ENCODE measurements at places on chromosomes 2 and 18.

- no peak for DNase-seq
Observed at GRCh38 chr2:62267696-62268095, 71.8 kb downstream of the B3GNT2 start.

DNA sequence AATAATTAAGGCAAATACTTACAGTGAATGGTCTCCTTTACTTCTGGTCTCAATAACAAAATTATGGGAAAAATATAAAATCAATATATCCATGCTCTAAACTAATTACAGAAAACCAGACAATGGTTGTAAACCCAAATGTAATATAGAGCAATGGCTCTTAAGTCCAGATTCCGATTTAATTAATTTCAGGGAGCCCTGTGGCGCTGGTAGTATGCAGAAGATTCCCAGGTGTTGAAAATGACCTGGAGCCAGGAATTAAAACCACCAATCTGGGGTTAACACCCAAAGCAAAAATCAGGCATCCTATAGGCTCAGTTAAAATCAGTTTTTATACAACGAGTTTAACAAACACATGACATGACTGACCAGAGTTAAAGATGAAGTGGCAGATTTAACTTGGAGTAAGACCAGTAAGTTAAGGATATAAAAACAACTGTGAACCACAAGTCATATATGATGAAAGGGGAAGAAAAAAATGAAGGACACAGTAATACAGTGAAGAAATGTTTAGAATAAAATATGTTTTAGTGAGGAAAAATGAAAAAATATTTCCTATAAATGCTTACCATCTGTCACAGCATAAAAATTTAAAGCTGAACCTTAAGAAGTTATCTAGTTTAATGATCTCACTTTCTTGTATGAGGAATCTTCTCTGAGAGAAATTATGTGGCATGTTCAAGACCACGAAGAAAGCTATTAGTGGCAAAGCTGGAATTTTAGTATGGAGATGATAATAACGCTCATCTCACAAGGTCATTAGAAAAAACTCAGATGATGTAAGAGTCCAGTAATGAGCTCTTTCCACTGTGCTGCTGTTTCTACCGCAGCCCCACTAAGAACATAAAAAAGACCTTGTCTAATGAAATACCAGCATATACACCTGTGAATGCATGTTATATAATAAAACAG, 45.8 kb upstream of the FLACC1 start:
- no peak for DNase-seq

DNA sequence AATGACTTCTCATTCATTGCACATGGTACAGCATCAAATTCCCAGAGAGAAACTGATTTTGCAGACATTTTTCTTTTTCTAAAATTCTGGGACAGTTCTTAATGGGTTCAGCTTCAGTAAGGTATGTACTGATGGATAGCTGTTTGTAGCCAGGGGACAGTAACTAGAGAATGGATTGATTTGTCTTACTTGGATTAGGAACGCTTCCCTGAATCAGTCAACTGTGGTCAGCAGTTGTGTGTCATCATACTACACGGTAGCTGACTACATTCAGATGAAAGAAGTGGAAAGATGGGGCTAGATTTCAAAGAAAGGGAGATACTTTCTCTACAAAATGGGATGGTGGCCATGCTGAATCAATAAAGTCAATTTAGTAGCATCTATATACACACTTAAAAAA, 431.4 kb downstream of the GRB14 start:
- no peak for DNase-seq

DNA sequence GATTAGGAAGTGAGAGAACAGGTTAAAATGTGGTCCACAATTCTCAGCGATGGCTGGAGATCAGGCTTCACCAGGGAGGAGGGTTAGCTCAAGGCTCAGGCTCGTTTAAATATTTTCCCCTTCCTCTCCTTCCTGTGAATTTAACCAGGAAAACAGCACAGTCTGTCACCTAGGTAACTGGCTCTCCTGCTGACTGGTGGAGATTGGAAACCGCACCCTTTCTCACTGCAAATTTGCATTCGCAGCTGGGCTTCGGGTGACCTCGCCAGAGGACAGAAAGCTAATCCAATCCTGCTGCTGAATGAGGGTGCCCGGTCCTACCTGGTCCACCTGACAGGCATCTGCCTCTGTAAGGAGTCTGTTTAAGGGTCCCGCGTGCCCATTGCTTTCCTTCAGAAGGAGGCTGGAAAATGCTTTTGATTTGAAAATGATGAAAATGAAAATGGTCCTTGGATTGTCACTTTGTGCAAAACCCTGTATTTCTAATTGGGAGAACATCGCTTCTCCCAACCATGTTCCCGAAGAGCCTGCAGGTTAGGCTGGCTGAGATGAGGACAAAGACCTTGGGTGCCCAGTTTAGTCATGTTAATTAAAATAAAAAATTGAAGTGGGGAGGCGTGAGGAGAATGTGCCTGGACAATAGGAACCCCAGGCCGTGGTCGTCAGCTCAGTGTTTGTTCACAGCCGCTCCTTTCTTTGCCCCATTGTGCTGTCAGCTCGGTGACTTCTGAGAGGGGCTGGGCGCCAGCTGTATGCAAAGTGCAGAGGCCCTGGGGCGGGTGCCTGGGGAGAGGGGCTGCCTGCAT, 43.4 kb upstream of the MTCL1 start:
- no peak for DNase-seq

GRCh38 chr2:53130441-53130943, 637.1 kb upstream of the CHAC2 start:
- no peak for DNase-seq

DNA sequence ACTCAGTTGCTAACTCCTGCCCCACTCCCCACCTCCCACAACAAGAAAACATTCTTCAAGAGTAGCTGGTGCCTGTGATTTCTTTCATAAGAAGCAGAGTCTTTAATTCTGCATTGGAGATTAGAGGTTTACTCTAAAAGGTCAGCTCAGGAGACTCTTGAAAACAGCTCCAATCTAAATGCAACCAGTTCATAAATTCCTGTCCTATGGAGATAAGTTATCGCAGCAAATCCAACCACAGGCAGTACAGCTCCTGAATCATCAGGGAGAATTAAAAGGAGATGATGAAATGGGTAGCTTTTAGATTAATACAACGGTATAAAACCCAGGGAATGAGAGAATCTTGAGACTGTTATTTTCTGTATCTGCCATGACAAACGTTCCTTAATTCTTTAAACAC, 130.7 kb downstream of the SOCS6 start:
- DNase-seq: no peak

DNA sequence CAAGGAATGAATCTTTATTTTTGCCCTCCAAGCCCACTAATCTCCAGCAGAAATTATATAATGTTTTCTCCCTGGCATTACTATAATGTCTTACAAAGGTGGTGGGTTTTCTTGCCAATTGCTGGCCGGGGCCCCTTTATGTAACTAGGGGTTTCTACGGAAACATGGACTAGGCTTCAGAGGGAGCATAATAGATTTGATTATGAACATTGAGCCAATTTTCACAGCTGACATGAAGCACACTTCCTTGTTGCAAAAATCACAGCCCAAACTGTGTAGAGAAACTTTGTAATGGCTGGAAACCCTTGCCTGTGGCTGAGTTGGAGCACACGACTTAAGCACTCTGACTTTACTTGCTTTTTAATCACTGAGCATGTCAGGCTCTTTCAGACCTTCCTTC, 3.8 kb upstream of the CYRIA start:
- DNase-seq: no peak

- no peak for DNase-seq
Observed at GRCh38 chr2:128433911-128434550, 115.4 kb upstream of the HS6ST1 start.

DNA sequence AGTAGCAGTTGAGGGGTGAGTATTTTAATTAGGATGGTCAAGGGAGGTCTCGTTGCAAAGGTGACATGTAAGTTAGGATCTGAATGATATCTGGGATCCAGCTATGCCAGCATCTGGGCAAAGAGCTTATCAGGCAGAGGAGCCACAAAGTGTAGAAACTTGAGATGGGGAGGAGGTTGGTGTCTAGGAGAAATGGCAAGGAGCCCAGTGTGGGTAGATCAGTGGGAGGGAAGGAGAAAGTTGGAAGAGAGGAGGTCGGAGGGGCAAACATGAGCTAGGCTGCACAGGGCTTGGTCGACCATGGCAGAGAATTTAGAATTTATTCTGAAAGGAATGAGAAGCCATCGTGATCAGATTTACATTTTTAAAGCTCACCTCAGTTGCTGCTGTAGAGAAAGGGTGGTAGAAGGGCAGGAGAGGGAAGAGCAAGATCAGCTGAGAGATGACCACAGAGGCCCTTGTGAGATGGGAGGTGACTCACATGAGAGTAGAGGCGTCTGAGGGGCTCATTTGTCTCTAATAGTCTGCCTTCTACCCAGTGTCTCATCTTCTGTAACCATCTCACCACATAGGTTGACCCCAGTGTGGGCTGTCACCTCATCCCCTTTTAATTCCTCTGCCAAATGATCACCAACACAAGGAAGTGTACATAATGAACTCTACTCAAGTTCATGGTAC, 170.0 kb downstream of the ETAA1 start:
- DNase-seq: no peak

- DNase-seq: peak; percentile 9
Observed at GRCh38 chr18:7152440-7152839, 34.8 kb upstream of the LAMA1 start.

- no peak for DNase-seq
Observed at GRCh38 chr2:238053191-238053776, 7.5 kb upstream of the SCLY start.

- no peak for DNase-seq
Observed at GRCh38 chr2:67210430-67210829, 186.7 kb upstream of the ETAA1 start.

GRCh38 chr2:122100346-122100745, 344.9 kb downstream of the TSN start:
- no peak for DNase-seq

- no peak for DNase-seq
Observed at GRCh38 chr2:55628931-55629330, 11.5 kb upstream of the PPP4R3B start.

DNA sequence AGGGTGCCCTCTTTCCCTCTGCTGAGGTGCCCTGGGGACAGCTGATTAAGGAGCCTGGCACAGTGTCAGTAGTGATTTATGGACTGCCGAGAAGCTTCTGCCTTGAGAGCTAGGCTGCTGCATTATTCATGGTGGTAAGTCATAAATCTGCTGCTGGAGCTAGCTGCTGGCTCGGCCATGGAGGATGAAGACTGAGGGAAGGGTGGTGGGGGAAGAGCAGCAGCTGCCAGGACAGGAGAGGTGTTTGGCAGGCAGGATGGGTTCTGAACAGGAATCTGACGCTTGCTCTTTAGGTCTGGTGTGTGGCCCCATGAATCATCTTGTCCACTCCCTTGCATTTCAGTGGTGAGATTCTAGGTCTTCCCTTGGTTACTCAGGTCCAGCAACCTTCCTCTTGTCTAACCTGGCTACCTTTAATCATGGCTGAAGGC, 296.3 kb downstream of the DYSF start:
- no peak for DNase-seq

DNA sequence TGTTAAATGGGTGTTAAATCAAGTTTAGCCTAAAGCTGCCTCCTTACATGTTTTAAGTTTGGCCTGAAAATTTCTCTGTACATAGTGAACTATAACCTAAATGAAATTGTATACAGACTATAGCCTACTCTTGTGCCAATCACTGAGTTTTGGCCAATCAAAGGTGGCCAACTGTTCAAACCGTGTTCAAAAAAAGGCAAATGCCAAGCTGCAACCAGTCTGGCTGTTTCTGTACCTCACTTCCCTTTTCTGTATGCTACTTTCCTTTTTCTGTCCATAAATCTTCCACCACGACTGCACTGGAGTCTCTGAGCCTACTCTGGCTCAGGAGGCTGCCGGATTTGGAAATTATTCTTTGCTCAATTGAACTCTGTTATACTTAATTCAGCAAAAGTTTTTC, 121.0 kb downstream of the SPOPL start:
- DNase-seq: no peak

DNA sequence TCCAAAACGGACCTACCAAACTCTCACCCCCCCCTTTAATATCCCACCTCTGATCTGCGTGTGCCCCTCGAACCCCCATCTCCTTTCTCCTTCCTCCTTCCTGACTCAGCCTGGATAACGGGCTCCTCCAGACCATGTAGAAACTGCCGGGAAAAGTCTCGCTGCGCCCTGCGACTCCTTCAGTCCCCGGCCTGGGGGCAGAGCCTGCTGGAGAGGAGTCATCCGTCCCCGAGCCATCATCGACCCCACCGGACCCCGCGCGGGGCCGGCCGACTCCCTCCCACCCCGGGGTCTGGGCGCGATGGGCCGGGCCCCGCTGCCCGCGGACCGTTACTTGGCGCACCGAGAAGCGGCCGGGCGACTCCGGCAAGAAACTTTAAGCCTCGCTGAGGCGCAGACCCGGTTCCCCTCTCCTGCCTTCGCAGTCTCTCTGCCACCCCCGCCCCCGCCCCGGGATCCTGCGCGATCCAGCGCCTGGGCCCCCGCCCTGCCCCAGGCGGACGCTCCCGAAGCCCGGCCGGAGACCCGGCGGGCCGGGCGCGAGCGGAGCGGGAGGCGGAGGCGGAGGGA, 3.4 kb downstream of the ZEB2 start:
- DNase-seq: no peak

DNA sequence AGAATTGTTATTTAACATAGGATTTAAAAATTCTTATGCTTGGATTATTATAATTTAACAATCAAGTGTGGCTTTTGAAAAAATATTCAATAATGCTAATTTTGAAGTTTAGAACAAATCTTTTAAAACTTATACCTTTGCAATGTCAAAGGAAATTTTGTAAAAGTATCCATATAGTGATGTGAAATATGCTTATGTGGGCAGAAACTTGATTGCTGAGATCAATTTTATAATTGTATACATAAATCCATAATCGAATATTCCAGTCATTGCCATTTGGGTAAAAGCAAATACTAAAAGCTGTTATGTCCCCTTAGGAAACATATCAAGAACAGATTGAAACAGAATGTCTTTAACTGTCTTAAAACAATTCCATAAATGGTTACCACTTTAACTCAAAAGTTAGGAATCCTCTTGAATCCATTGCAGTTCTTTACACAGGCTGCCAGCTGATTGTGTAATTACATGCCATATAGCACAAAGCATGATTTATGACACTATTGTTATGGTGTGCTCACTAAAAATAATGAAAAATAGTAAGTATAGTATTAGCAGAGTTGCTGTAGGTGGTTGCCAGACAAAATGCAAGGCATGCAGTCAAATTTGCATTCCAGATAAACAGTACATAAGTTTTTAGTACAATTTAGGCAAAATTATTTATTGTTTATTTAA, 24.2 kb downstream of the PLCL1 start:
- DNase-seq: no peak

DNA sequence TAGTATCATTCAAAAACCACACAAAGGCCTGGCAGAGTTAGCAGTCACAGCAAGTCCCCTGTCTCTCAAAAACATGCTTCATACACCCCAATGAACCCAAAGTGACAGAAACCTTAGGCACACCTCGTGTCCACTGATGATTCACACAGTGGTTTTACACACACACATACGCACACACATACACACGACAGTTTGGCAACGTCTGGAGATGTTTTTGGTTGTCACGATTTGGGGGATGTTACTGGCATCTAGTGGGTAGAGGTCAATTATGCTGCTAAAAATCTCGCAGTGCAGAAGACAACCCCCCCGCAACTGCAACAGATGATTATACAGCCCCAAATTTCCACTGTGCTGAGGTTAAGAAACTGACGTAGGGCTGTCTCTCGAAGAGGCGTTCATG, 72.9 kb upstream of the PARD3B start:
- no peak for DNase-seq

- DNase-seq: no peak
Observed at GRCh38 chr2:55498582-55498981, 20.9 kb upstream of the CFAP36 start.
